ENCODE measurements at places on chromosomes 12 and 14.
A peak's percentile ranks its signal among the peaks of the same experiment; 100 is the strongest.

- DNase-seq, result no peak
Measured at GRCh38 chr14:67729072-67729885, 27.6 kb downstream of the RDH12 start.

- DNase-seq, result no peak
Measured at GRCh38 chr12:95548056-95548538, 3.2 kb downstream of the USP44 start.

- no peak for DNase-seq
Measured at GRCh38 chr14:22572562-22573058, 16.4 kb downstream of the DAD1 start.

DNA sequence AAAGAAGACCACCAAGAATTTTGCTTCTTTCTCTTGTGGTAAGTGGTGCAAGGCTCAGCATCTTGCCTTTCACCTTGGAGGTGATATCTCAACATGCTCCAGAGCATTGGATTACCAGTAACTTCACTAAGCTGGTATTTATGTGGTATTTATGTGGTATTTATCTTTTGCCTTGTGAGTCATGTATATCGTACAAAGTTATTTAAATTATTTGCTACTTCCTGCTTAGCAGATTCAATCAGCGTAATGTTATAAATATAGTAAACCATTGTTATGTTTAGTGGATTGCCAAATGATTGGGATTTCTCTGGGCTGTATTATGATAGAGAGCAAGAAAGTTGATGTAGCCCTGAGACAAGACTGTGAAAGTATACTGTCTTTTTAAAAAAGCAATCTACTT is 366.4 kb downstream of the IPO8 start:
- no peak for DNase-seq

DNA sequence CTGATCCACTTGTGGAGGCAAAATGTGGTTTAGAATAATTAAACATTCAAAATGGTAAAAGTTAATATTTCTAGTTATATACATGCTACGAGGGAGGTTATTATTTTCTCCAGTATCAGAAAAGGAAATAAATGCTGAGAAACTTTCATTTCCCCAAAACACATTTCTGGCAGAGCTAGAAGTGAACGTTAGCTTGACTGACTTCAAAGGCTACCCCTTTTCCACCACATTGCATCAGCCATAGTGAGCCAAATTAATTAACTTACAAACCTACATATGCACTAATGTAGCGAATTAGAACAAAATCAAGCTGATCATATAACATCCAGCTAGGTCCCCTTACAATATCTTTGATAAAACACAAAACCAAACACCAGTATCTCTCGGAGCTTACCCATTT is 49.3 kb upstream of the RERGL start:
- no peak for DNase-seq

GRCh38 chr14:20278414-20278813 is 27.3 kb downstream of the TTC5 start:
- DNase-seq, result peak; percentile 56

DNA sequence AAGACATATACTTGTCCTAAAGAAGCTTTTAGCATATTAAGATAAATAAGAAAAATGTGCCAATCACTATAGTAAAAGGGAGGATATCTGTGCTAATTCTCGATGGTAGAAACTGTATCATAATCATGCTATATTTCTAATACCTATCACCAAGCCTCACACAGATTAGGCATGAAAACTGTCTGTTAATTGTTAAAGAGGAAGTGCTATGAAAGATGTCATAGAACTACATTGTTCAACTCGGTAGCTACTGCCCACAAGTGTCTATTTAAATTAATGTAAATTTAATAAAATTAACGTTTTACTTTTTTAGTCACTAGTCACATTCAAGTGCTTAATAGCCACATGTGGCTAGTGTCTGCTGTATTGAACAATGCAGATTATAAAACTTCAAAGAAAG is 77.5 kb upstream of the KICS2 start:
- peak; percentile 12 for DNase-seq

DNA sequence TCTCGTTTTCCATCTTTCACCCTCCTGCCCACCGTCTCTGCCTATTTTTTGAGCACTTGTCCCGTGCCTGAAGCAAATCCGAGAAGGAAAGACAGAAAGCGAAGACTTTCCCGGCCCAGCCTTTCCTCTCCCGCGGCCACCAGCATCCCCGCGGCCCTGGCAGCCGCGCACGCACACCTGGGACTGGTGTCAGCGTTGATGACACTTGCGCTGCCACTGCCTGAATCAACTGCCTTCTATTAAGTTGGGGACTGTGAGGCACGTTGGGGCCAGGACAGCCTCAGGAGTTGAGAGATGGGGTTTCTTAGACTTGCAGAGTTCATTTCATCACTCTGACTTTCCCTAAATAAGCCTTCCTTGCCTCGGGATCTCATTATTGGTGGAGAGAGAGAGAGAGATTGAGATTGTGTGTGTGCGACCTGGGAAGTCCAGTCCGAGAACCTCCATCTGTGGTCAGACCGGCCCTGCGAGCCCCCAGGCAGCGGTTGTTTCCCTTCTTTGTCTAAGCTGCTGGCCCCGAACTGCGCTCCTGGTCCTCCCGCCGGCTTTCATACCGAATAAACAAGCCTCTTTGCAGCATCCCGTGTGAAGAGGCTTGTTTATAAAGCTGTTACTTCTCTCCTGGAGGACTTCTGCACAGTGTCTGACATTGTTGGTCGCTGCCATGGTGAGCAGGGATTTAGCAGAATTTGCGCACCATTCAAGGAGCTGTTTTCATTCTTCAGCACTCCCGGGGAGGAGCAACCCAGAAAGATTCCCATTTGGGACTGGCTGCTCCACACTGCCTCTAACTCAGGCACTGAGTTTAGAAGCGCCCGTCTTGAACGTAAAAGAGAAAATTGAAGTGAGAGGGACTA is 1.5 kb downstream of the PDZRN4 start:
- no peak for DNase-seq

DNA sequence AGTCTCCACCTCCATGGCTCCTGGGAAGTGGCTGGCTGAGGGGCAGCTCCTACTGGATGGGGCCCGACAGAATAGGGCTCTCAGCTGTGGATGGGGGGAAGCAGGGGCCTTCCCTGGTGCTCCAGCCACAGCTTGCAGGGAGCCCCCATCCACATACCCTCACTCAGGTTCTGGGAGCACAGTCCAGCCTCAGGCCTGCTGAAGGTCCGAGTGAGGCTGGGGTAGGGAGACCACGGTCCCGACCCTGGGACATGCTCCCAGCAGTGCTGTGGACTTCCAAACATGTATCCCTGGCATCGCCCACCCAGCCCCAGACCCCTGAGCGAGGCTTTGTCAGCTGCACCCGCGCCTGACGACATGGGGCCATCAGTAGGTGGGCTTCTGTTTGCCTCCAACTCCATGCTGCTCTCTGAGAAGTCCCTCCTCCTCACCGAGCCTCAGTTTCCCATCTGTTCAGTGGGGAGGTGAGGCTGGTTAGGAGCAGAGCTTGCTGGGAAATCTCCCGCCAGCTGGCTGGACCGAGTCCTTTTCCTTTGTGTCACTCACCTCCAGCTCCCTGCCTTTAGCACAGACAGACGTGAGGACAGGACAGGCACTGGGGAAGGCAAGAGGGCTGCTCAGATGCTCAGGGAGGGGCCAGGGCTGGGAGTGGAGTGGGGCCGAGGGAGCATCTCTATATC is 9.1 kb upstream of the ATG101 start:
- DNase-seq, result no peak

DNA sequence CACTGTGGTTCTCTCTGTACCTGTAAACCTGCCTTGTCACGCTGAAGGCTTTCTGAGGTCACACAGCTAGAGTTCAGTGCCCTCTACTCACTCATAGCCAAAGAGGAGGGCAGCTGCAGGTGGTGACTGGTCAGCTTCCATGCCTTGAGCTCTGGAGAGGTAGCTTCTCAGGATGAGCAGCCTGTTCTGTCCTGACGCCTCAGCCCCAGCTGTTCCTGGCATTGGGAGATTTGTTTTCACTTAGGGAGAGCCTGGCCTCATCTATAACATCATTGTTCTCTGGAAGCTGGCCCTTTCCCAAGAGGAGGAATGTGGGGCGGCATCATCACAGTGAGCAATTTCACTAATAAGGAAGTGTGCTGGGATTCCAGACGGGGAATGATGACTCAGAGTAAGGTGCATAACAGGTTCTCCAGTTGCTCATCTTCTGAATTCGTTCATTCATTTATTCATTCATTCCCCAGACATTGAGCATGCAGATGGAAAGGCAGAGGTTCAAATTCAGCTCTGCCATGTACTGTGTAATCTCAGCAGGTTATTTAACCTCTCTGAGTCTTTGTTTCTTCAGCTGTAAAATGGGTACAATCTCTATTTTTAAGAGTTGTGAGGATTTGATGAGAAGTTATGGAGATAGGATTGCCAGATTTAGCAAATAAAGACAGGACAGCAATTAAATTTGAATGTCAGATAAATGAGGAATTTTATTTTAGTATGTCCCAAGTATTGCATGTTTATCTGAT is 255.8 kb upstream of the CRY1 start:
- no peak for DNase-seq

DNA sequence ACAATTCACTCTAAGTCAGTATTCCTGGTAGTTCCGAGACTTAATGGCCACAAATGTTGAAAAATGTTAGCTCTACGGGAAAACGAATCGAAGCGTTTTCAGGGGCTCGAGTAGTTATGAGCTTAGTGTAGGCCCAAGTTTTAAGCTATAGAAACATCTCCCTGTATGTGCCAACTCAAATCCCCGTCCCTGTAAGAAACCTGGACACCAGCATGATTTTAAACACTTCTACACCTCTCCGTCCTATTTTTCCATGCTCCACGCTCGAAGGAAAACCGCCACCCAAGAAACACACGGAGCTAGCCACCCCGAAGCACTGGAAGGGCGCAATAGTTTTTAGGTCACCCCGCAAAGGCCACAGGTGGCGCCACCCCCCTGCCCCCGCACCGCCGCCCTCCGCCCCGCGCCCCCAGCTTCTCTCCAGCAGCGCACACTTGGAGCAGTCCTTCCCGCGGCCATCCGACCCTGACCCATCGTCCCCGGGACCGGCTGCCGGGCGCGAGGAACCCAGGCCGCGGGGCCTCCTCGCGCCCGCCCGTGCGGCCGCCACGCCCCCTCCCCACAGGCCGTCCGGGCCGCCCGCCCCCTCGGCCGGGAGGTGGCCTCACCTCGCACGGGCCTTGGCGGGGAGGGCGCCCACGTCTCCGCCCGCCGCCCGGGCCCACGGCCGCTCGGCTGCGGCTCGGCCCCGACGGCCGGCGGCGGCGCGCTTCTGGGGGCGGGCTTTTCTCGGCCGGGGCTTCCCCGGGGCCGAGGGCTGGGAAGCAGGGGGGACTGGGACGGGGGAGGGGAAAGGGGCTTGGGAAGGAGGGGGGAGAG is 522 bp downstream of the R3HDM2 start:
- DNase-seq, result peak; percentile 49

GRCh38 chr14:94914191-94914590 is 144.3 kb upstream of the GSC start:
- DNase-seq, result no peak

DNA sequence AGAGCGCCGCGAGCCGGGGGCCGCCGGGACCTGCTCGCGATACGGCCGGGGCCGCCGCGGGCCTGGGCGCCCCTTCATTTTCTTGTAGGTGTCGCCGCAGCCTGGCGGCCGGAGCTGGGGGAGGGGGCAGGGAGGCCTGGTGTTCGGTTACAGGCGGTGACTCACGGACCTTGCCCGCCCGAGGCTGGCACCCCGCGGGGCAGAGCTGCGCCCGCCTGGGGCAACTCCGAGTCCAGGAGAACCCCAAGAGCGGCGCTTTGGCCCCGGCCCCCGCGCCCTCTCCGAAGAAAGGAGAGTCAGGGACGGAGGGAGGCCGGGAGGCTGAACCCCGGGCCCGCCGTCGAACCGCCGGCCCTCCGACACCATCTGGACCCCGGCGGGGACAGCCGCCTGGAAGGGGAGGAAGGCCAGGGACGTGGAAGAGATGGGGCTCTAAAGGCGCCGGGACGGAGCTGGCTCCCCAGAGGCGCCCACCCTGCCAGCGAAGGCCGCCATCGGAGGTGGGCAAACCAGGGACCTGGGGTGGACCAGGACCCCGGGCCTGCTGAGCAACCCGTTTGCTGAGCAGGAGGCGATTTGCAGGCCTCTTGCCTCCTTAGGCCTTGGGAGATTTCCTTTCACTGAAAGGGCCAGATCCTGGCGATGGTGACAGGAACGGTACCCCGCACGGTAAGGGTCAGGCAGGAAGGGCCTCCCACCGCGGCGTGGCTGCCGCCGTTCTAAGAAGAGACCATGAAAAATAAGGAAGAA is 843 bp upstream of the NUAK1 start:
- DNase-seq, result peak; percentile 28

GRCh38 chr14:97946240-97946639 is 1149.1 kb downstream of the VRK1 start:
- DNase-seq, result no peak

DNA sequence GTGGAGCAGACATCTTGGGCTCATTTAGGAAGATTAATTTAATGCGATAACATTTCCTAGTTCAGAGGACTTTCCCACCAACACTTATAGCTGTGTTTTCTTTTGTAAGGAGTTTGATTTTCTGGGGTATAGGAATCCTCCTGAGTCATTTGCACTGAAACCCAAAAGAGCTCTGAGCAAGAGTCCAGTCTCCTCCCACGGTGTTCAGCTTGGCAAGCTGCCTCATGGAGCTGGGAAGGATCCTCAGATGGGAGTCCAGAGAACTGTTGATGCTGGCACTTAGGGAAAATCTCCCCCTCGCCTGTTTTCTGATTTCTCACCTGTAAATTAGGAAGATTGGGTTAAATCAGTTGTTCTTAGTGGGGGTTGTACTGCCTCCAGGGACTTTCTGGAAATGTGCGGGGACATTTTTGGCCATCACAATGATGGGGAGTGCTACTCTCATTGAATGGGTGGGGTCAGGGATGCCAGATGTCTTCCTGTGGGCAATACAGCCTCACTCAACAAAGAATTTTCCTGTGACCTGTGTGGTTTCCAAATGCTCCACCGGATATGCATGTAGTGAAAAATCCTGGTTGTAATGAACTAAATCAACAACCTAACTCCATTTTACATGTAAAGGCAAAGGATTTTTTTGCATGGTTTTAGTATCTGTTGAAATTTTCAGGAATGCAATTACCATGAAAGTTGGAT is 150.6 kb downstream of the ADCK1 start:
- DNase-seq, result no peak

- DNase-seq, result no peak
Measured at GRCh38 chr12:42617622-42618021, 28.1 kb upstream of the PRICKLE1 start.

DNA sequence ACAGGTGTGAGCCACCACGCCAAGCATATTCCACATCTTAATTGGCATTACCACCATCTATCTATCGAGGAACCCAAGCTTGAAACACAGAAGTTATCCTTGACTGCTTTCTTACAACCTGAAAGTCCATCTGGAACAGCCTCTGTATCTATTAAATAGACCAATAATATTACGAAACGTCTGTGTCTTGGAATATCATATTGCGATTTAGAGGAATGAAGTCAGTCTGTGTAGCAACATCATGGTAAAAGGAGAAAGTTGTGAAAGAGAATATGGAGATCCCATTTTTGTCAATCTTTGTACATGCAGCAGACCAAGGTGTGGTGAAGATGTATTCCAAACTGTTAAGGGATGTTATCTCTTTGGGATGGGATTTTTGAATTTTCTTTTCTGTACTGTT is 25.8 kb upstream of the MAX start:
- no peak for DNase-seq

DNA sequence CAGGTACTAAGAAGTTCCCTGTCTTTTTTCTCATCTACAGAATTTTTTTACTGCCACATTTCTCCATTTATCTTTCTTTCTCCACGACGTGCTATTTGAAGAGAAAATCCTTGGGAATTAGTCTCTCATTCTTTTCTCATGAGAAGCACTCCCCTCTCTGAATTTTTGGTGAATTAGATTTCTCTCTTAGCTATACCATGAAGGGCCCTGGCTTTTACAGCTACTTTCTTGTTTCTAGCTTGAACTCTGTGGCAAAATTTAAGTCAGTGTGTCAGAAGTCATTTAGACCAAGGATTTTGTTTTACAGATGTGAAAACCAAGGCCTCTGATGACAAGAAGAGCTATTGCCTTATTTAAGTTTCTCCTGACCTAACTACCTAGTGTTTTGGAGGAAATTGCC is 213.1 kb downstream of the AEBP2 start:
- no peak for DNase-seq
